ENCODE measurements at places on chromosomes 2 and 18.

- no peak for DNase-seq
Measured at GRCh38 chr2:45843136-45843535, 191.7 kb downstream of the PRKCE start.

- no peak for DNase-seq
Measured at GRCh38 chr2:98869870-98870269, 66.2 kb downstream of the CRACDL start.

DNA sequence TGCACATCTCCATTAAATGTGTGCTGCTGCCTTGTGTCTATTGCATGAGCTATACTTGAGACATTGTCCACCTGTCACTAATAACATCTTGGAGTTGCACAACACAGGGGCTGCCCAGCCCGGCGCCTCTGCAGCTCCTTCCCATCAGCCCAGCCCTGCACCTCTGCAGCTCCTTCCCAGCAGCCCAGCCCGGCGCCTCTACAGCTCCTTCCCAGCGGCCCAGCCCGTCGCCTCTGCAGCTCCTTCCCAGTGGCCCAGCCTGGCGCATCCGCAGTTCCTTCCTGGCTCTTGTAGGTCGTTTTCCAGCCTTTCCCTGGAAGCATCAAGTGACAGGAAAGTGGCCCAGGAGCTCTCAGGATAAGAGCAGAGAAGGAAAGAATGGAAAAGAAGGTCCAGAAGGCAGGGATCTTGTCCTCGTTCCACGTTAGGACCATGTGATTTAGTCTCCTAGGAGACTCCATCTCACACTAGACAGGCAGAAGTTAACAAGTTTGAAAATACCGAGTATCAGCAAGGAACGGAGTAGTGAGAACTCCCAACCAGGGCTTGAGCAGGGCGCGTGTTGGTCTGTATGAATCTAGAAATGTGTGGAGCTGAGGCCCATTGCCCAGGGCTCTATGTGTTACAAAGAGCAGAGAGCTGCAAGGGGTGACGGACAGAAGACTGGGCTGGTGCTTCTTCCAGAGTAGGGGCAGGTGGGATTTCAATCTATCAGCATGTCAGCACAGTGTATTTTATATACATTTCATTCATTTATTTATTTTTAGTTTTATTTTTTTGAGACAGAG, 115.7 kb upstream of the TPO start:
- DNase-seq = no peak

- DNase-seq = no peak
Measured at GRCh38 chr2:71940695-71941094, 207.0 kb downstream of the CYP26B1 start.

- no peak for DNase-seq
Measured at GRCh38 chr2:85430752-85431569, 12.4 kb downstream of the SH2D6 start.

GRCh38 chr2:98127229-98127989, 40.4 kb downstream of the VWA3B start:
- DNase-seq = no peak

DNA sequence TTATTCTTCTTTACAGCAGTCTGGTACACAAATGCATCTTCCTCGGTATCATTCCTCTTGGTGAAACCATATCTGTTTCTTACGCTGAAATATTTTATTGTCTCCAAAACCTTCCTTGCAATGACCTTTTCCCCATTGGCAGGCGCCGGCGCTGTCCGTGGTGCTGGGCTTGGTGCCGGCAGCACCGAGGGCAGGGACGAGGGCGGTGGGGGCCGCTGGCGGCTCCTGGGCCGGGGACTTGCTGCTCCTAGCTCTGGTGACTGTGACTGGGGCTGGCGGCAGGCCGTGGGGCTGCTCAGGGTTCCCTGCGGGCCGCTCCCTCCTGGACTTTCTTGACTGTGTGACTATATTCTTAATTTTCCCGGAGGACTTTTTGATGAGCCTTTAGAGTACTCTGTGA, 72.5 kb downstream of the GPR39 start:
- DNase-seq = peak; percentile 65

Data from AG08396 (cell line).